Activated CD4-positive, alpha-beta T cell treated with anti-CD3 and anti-CD28 coated beads, Interleukin-2, amount 50 U/mL, for 4 hours (primary cell): ENCODE measurements at places on chromosomes 7 and 10.

GRCh38 chr10:22280078-22280477, 36.1 kb upstream of the COMMD3 start:
- no peak for DNase-seq

DNA sequence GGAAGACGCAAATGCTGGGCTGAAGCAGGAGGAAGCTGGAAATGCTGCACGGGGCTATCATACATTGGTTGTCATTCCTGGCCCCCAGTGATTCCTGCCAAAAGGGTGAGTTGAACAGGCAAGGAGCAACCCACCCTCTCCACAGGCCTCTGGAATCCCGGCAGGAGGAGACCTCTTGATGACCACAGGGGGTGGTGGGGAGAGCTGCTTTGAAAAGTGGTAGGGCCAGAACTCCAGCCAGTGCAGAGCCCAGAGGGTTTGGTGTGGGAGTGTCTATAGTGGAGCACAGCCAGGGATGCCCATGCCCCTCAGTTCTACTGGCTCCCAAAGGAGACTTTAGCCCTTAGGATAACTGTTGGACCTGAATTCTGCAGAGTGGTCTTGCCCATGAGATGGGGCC, 89.2 kb downstream of the SAMD9 start:
- no peak for DNase-seq

DNA sequence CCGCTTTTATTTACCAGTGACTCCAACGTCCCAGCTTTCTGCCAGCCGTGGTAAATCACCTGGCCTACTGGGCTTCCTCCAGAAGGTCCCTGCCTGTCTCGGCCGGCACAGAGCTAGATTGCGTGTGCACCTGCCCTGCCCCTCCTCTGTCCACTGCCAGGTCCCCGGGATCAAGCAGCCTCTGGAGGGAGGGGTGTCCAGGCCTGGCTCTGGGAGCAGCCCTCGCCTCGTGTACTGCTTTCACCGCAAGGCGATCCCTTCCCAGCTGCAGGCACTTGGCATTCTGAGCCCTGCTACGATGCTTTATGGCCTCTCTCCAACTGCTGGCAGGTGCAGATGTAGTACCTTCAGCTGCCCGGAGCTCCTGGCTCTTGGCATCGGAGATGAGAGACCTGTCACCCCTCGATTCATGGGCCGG, 7.4 kb downstream of the SLC29A3 start:
- no peak for DNase-seq

DNA sequence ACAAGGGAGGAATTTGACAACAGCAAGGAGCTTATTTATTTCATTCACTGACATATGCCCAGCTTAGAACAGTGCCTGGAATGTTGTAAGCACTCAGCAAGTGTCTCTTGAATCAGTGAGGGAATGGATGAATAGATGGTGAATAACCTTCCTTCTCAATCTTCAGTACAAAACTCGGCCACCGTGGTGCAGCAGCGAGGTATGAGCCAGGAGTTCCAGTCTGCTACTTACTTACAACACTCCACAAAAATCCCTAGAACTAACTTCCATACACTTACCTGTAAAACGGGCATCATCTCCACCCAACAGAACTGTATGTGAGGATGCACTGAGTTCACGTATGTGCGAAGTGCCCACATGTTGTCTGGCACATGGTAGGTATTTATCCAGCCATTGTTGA, 237.4 kb downstream of the WDR11 start:
- DNase-seq: no peak

- no peak for DNase-seq
Observed at GRCh38 chr10:60810437-60811182, 32.3 kb downstream of the CDK1 start.

DNA sequence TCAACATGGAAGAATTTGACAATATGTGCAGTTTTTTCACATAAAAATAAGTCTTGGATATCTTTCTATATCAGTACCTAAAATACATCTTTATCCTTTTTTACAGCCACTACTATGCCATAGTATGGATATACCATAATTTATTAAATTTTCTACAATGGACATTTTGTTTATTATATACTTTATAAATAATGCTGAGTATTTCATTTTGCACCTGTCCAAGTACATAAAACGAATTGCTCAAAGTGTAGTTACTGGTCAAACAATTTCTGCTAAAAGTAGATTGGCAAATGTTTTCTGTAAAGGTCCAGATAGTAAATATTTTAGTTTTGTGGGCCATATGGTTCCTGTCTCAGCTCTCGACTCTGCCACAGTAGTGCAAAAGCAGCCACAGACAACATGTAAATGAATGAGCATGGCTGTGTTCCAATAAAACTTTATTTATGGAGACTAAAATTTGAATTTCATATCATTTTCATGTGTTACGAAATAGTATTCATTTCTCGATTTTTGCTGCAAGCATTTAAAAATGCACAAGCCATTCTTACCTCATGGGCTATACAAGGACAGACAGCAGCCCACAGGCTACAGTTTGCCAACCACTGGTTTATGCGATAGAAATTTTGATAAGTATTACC, 96.9 kb upstream of the STEAP1B start:
- DNase-seq: no peak

DNA sequence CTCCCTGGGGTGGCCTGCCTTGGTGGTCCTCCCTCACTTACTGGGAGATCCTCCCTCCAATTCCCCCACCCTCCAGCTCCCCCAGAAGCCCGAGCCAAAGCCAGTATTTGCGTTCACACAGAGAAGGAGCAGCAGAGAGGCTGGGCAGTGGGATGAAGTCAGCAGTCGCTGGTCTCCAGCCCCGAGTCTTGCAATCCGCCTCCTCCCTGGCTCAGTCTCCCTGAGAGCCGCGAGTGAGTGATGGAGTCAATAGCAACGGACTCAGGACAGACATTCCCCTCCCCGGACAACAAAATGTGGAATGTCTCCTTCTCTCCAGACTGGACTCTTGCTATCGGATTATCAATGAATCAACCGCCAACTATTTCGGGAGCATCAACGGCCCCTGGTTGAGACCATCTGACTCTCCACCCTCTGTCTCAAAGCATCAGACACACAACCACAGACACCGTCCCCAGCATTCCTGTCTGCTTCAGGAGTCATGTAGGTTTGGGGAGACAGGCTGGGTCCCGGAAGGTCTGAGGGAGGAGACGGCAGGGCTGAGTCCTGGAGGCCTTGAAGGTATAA, 178.4 kb downstream of the SH3PXD2A start:
- no peak for DNase-seq

GRCh38 chr10:128440513-128441160, 314.4 kb upstream of the MKI67 start:
- DNase-seq: no peak

- DNase-seq: no peak
Observed at GRCh38 chr7:57218196-57218716, 86.0 kb upstream of the ZNF479 start.

GRCh38 chr7:127911968-127912511, 119.2 kb downstream of the LRRC4 start:
- DNase-seq: no peak

GRCh38 chr10:77016278-77016815, 621.3 kb downstream of the KCNMA1 start:
- DNase-seq: no peak

DNA sequence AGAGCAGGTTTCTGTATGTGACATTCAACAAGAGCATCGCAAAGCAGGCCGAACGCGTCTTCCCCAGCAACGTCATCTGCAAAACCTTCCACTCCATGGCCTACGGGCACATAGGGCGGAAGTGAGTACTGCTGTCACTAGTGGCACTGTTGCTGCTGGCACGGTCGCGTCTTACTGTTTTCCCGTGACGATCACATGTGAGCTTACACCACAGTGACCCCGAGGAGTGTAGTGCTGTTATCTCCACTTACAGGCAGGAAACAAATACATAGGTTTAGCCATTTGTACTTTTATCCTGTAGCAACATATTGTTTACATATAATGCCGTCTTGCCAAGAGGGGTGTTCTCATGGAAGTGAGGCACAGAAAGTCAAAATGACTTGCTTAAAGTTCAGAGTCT, 25.4 kb downstream of the FBH1 start:
- no peak for DNase-seq

GRCh38 chr10:14186245-14186644, 144.5 kb downstream of the FRMD4A start:
- DNase-seq: no peak

- DNase-seq: no peak
Observed at GRCh38 chr7:103528152-103528551, 82.1 kb upstream of the SLC26A5 start.

DNA sequence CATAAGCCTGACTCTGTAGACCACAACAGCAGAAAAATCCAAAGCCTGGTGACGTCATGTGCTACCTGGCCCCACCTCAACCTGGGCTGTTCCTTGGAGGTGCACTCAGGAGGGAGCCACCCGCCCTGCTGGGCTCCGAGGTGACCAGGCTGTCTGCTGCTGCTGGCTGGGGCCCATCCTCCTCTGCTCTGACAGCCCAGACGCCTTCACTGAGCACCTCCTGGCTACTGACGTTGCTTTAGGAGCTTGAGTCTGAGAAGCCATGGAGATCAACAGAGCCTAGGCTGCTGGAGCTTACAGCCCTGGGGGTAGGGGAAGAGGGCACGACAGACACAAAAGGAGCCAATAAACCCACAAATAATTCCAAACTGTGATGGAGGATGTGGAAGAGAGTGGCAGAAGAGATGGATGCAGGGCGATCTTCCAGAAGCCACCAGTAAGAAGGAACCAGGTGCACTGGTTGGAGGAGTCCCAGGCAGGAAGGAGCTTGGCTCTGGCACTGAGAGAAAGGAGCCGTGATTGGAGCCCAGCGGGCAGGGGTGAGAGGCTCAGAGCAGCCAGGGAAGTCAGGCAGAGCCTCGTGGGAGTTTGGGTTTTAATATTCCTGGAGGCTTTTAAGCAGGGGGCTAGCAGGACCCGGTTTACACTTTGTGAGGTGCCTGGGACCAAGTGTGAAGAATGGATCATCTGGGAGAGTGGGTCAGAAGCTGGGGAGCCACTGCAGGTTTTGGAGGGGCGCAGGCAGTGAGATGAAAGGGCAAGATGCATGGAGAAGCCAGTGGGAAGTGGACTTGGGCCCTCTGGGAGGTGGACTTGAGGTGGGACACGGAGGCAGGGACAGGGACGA, 1.7 kb upstream of the PTPRE start:
- DNase-seq: no peak

GRCh38 chr10:79444199-79445119, 965 bp downstream of the ZCCHC24 start:
- DNase-seq: peak; percentile 30
